ENCODE measurements at places on chromosomes 3 and 15.

GRCh38 chr15:92621972-92622533 lies 33.5 kb downstream of the FAM174B start:
- DNase-seq: no peak

- DNase-seq: no peak
These were observed 125.2 kb downstream of the OCA2 start for GRCh38 chr15:27973886-27974285.

- no peak for DNase-seq
These were observed 456.6 kb downstream of the MAGI1 start for GRCh38 chr3:65582012-65582717.

DNA sequence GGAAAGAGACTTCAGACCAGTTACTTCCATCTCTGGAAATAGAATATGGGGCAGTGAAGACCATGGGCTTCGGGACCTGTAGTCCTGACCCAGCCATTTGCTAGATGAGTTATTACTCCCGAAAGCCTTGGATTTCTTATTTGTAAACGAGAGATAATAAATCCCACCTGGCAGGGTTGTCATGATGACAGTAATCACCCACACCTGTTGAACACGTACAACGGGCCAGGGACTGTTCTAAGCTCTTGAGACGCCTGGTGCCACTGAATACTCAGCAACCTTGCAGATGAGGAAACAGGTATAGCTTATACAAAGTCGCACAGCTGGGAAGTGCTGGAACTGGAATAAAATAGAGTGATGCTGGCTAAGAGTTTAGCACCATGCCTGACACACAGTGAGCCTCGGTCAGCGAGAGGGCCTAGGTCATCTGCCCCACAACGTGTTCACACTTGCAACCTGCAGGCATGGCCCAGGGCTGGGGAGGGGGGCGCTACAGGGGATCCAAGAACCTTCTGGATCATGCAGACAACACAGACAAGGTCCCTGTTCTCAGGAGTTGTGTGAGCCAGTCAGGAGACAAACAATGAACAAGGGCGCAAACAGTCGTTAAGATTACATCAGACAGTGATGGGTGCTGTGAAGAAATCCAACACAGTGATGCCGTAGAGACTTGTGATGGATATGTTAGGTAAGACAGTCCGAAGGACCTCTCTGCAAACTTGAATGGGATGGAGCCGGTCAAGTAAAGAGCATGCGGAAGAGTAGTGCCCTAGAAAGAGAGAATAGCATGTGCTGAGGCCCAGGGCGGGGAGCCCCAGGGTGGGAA lies 89.2 kb downstream of the CORO2B start:
- no peak for DNase-seq

DNA sequence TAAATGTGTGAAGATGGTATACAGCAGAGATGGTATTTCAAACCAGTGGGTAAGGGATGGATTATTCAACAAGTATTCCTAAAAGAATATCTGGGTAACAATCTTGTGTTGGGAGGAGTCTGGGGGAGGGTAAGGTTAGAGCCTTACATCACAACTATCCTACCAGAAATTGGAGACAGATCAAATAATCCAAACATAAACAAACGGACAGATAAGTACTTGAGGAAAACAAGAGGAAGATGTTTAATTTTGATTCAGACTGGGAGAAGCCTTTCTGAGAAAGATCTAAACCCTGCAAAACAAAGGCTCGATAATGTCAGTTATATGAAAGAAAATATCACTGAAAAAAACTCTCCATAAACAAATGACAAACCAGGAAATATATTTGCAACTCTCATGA lies 77.9 kb downstream of the SLC9A9 start:
- DNase-seq: peak; percentile 35

- DNase-seq: no peak
These were observed 31.1 kb upstream of the PPIB start for GRCh38 chr15:64193971-64194370.

DNA sequence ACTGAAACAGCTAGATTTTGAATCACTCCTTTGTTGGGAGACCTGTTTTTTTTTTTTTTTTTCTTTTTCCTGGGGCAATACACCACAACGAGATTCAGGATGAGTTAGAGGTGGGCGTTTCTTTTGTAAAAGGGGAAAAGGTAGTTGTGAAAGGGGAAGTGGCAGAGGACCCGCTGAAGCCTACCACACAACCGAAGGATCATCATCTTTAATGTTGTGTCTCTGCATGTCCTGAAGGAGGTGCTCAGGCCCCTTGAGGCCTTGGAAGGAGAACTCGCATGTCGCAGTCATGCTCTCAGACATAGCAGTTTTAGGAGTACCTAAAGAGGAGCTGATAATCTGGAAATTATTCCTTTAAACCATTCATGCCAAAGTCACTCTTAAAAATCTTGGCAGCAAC lies 137.9 kb upstream of the LRIG1 start:
- DNase-seq: no peak

DNA sequence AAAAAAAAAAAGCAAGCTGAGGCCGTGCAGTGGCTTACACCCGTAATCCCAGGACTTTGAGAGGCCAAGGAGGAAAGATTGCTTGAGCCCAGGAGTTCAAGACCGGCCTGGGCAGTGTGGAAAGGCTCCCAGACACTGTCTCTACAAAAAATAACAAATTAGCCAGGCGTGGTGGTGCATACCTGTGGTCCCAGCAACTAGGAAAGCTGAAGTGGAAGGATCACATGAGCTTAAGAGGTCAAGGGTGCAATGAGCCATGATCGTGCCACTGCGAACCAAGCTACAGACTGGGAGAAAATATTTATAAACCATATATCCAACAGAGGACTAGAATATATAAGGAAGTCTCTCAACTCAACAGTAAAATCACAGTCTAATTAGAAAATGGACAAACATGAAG lies 10.0 kb downstream of the KLHDC8B start:
- peak; percentile 54 for DNase-seq

GRCh38 chr3:194132465-194133286 lies 3.3 kb upstream of the HES1 start:
- no peak for DNase-seq

GRCh38 chr3:71219744-71220638 lies 363.5 kb downstream of the FOXP1 start:
- DNase-seq: no peak

DNA sequence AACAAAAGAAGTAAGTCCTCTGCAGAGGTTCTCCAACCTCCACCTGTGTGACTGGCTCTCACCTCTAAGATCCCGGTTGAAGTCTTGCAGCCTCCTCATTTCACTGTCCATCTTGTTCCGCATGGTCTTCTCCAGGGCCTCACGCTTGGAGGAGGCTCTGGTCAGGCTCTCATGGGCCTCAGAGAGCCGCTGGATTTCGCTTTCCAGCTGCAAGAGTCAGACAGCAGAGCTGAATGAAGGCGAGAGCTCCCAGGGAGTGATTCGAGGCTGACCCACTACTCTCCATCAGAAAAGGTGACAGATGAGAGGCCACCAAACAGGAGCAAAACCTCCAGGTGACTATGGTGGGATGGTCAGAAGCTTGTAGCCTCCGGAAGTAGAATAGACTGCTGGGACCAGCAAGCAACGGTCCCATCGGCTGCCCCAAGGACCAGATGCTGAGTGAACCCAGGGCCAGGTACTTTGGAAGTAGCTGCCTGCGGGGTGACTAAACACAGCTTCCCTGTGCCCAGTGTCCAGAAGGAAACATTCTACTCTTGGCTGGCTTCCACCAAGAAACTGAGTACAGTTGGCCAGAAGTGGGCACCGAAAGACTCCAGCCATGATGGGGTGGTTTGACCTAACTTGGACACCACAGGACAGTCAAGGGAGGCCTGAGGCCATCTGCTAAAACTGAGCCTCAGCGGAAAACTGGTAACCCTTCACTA lies 7.9 kb downstream of the AMOTL2 start:
- DNase-seq: no peak

DNA sequence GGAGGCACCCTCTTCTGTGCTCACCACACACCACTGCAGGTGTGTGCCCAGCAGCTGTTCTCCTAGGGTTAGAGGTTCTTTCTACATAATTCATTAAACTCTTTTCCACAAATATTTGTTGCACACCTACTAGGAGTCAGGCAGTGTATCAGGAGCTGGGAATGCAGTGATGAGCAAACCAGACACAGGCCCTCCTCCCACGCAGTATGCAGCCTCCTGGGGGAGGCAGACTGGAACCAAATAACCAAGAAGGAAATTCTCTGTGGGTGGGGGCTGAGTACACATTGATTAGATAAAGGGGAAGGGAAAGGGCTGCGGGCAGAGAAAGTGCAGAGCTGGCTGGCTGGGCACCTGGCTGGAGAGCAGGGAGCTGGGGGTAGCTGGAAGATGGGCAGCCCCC lies 18.5 kb upstream of the C3orf22 start:
- peak; percentile 11 for DNase-seq

- DNase-seq: no peak
These were observed 23.7 kb downstream of the SATB1 start for GRCh38 chr3:18401300-18401961.

DNA sequence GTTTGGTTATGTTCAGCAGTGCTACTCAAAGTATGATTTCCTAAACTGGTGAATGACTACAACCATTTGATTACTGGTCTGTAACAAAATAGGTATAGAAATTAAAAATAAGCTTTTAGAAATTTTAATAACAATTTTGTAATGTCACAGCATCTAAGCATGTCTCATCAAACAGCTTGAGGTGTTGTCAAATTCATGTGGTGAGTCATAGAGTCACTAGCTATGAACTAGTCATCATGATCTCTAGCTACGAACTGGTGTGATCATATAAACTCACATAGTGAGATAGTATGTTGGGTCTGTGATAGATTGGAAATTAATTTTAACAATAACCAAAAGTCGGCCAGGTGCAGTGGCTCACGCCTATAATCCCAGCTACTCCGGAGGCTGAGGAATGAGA lies 213.9 kb upstream of the RBMS3 start:
- peak; percentile 34 for DNase-seq

DNA sequence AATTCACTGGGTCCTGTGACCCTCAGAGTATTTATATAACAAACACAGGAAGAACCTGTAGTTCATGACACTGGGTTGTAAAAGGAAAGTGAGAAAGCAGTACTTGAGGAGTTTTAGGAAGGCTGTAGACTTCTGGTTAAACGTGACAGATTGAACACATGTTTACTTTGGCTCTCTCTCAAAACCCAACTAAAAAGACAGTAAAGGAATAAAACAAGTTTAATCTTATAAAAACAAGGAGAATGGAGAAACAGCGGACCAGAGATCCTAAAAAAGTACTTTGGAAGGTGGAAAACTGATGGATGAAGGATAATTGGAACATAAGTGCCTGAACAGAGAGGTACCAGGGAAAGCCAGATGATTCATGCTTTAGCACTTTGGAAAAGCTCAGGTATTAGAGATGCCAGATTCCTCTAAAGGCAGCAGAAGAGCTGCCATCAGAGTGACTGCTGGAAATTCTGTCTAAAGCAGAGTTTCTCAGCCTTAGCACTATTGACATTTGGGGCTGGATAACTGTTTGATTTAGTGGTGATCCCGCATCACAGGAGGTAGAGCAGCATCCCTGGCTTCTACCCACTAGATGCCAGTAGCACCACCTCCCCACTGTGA lies 182.9 kb upstream of the RORA start:
- no peak for DNase-seq

DNA sequence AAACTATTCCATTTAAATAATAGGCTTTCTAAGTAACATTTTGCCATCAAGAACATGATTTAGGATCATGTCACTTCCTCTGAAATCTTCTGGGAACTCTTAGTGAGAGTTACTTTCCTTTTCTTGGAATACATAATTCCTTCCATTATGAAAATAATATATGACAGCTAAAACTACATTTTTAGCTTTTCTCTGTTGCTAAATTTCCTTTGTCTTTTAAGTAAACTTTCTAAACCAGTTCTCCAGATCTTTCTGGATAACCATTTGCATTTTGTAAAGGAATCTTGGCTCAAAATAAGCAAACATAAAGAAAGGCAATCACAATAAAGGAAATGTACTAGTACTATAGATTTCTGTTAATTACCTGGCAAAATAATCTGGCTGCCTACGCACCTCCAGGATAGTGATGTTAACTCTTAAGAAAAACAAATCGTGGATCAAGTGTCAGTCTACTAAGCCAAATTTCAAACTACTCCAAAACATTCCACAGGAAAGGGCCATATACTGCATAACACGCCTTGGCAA lies 165.7 kb downstream of the ZNF385D start:
- no peak for DNase-seq

DNA sequence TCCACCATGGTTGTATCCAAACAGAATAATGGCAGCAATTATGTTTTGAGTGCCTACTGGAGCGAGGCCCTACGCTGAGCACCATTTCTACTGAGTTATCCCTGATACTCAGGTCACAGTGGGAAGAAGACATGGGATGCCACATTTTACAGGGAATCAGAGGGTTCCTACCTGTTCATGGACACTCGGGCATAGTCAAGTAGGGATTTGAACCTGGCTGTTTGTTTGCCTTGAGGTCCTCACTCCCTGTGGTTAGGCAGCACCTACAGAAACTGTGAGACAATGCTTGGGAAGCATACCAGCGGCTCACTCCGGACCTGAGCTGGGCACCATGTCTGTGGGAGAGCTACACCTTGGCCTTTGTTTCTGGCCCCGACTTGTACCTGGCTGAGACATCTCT lies 390.4 kb downstream of the LRTM1 start:
- no peak for DNase-seq

- peak; percentile 69 for DNase-seq
These were observed 285.9 kb downstream of the XXYLT1 start for GRCh38 chr3:194985031-194985578.

- peak; percentile 12 for DNase-seq
These were observed 1.3 kb downstream of the FXR1 start for GRCh38 chr3:180913581-180914404.

- no peak for DNase-seq
These were observed 55.0 kb downstream of the RHCG start for GRCh38 chr15:89441295-89441812.

All from amniotic epithelial cell (primary cell).